Daoy (cell line): ENCODE measurements at places on chromosomes 7 and 10. TPM values are rescaled to one million over a fixed set of nuclear protein-coding genes. Genes with fewer than 3 reads are reported as not detected.
A peak's percentile ranks its signal among the peaks of the same experiment; 100 is the strongest.

Gene DDX56
- 238 and 246 TPM in 2 replicates for total RNA-seq

DNA sequence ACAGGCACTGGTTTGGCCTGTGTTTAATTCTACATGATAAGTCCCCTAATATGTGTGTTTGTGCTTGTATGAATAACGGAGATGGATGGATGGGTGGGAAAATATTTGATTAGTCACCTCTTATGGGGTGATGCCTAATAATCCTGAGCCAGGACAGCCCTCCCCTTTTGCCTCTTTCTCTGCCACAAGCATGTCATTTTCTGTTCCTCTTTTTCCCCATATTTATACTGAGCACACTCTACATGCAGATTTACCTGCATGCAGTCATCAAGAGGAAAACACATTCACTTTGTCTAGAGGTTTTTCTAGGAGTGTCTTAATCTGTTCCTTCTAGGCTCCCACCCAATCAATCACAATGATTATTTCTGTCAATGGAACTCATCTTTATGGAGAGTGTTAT lies 111.6 kb upstream of the TBX20 start:
- DNase-seq, result no peak

- no peak for DNase-seq
Observed at GRCh38 chr7:70779321-70779720, 352.6 kb upstream of the GALNT17 start.

Gene MYPN
- total RNA-seq, result 1.8 and 2.9 TPM in 2 replicates

GRCh38 chr7:30330134-30331111 lies 46.0 kb downstream of the ZNRF2 start:
- DNase-seq, result no peak

- no peak for DNase-seq
Observed at GRCh38 chr10:61964059-61964709, 62.7 kb downstream of the ARID5B start.

- peak; percentile 65 for DNase-seq
Observed at GRCh38 chr7:131948434-131949053, 392.1 kb upstream of the PODXL start.

Gene MMD2
- total RNA-seq, result not detected in 2 replicates

GRCh38 chr7:128792471-128793180 lies 858 bp downstream of the CCDC136 start:
- DNase-seq, result peak; percentile 58

DNA sequence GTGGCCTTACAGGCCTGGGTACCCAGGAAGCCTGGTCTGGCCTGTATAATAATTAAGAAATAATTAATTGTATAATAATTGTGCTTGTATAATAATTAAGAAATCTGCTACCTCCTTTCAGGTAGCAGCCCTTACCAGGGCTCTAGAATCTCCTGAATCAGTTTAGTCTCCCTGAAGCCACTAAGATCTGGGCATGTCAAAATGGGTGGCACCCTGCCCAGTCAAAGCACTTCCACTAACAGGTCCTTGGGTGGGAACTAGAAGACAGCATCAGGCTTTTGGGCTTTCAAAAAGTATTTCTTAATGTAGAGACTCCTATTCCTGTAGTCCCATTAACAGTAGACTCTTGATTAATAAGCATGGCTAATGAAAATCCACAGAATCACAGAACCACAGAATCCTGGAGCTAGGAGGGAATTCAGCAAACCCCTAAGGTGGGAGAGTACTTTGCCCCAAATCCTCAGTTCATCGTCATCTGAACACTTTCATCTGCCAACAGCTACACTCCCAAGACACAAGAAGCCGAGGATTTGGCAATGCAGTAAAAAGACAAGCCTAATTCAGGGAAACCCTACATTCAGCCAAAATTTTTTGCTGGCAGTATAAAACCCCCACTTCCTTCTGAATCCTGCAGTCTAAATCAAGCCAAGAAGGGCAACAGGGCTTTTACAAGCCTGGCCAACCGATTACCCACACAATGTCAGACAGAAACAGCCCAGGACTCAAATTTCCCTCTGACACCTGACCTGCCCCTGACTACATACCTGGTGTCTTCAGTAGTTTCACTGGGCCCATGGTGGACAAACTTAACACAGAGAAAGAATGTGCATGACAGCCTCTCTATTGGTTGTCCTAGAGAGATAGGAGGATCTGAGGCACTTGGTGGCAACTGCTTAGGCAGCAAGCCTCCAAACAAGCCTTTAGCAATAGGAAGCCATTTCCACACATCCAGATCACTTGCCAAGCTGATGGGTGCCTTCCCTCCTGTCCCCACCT lies 5.9 kb upstream of the IL6 start:
- DNase-seq, result no peak

DNA sequence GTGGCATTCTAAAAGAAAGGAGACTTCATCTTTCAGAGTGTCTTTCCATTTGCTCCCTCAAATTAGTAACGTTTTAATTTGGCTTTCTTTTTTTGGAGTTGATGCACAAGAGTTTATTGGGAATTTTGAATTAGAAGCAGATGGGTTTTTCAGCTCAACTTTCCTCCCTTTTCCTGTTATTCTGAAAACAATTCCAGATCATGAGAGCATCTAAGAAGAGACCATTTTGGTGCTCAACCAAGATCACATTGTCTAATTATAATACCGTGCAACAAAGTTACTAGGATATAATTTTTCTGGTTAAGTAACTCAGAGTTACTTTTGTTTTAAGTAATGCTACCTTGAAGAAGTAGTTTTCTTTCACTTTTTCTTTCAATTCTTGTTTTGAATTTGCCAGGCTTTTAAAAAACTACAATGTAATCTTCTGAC lies 396.6 kb upstream of the KLF6 start:
- no peak for DNase-seq

Gene NRAP
- total RNA-seq, result not detected in 2 replicates

DNA sequence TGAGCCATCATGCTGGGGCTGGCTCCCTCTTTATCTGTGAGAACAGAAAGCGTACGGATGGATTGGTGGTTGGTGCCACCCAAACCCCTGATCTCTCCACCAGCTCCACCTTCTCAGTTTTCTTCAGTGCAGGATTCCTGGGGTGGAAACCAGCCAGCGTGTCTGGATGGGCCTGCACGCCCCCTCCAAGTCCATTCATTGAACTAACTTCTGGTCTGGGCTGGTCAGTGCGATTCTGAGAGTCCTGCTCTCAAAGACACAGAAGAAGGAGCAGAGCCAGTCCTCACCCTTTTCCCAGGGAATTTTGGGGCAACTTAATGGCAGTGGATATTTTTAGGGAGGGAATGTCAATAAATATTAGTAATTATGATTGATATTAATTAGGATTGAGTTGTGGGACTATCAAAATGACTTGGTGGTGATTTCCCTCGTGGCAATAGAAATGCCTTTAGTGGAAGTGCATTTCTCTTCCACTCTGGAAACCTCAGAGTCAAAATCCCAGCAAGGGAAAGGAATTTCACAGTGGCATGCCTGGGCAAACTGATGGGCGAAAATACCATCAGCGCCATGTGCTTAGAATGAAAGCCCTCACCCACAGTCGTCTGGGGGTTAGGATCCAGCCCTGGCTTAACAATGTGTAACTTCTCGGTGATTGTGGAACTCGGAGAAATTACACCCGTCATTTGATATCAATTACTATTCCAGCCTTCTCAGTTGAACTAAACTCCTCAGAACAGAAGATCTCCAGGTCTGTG lies 69.3 kb upstream of the EEPD1 start:
- no peak for DNase-seq

DNA sequence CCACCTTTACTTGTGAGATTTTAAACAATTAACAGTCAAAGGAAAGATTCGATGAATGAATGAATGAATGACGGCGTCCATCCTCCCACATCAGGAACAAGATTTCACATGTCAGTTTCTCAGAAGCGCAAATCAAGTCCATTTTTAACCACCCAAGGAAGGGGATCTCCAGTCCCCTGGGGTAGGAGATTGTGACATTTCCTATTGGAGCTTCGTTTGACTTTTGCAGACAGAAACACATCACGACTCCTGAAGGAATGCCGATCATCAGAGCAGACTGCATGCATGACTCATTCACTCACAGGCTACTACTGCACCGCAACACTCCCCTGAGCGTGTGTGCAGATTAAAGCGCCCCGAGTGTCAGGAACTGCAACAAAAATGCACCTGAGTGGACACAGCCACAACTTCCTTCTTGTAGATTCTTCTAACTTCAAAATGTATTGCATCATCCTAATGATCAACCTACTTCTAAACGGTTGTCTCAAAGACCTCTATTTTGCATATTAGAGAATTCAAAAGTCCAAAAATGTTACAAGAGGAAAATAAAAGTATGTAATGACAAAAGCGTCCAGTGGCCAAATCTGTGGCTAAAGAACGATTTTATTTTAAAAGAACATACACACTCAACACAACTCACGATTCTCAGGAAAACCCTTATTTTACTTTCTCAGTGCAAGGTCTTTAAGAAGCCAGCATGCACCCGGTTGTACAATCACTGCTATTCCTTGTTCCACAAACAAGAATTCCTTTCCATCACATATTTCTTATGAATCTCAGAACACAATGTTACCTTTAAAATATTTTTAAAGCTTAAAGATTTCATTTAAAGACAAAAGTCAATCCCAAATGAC lies 172.6 kb downstream of the FAM107B start:
- peak; percentile 71 for DNase-seq

Gene OPN4
- total RNA-seq, result not detected in 2 replicates

Gene UBE2H
- 39.1 and 62.4 TPM in 2 replicates for total RNA-seq

DNA sequence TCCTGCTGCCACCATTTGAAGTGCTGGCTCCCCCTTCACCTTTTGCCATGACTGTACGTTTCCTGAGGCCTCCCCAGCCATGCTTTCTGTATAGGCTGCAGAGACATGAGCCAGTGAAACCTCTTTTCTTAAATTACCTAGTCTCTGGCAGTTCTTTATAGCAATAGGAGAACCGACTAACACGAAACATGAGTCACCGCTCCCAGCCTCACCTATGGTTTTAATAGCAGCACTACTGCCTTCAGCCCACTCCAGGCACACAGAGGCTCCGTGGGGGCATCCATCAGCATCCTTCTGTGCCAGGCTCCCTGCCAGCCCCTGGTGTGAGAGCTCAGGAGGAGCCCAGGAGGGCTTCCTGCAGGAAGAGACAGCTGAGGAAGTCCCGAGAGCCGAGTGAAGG lies 5.5 kb upstream of the ZNF316 start:
- no peak for DNase-seq

Gene AVPI1
- total RNA-seq, result 4.4 and 5.7 TPM in 2 replicates

Gene LRMDA
- 1.6 TPM in 1 of 2 replicates, not detected in the other for total RNA-seq

Gene PPP3CB
- total RNA-seq, result 11.9 and 12.2 TPM in 2 replicates

GRCh38 chr7:28661826-28662595 lies 249.7 kb downstream of the CREB5 start:
- DNase-seq, result no peak

DNA sequence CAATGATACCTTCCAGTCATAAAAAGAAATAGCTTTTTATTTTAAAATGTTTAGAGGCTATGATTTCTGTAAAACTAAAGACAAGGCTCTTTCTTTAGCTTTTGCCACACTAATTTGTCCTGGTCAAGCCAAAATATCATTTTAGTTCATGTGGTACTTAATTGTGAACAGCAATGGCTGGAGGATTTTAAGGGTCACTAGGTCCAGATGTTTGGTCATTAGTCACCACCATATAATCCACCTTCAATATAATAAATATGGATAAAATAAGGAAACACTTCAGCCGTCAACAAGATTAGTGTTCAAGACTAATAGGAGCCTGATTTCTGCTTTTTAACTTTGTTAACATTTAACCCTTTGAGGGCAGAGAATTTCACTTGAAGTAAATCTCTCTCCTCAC lies 50.0 kb upstream of the HGF start:
- no peak for DNase-seq

DNA sequence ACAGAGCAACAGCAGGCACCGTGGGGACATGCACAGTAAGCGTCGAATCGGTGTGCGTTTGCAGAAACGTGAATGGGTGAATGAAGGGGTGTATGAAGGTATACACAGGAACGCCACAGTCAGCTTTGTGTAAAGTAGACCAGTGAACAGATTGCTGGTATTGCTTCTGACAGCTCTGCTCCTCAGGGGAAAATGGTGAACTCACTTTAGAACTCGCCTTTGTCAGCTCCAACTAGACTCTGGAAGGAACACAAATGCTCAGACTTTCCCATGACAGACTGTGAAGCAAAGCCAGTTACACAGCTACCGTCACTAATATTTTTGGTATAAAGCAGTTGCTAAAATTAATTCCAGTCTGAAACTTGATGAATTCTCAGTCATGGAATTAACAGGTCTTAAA lies 78.9 kb downstream of the CUX1 start:
- DNase-seq, result no peak

- DNase-seq, result no peak
Observed at GRCh38 chr7:95668504-95669018, 72.2 kb upstream of the PDK4 start.

GRCh38 chr10:89073719-89074118 lies 83.1 kb downstream of the FAS start:
- no peak for DNase-seq

Gene ADRB1
- not detected in 2 replicates for total RNA-seq

Gene ITGA8
- total RNA-seq, result 0.06 TPM in 1 of 2 replicates, not detected in the other

- DNase-seq, result no peak
Observed at GRCh38 chr7:132705146-132705545, 128.9 kb upstream of the PLXNA4 start.
